ENCODE measurements at places on chromosomes 6 and 20.
A peak's percentile ranks its signal among the peaks of the same experiment; 100 is the strongest.

- no peak for DNase-seq
These were observed 211.4 kb upstream of the ZFP64 start for GRCh38 chr20:52402950-52403349.

DNA sequence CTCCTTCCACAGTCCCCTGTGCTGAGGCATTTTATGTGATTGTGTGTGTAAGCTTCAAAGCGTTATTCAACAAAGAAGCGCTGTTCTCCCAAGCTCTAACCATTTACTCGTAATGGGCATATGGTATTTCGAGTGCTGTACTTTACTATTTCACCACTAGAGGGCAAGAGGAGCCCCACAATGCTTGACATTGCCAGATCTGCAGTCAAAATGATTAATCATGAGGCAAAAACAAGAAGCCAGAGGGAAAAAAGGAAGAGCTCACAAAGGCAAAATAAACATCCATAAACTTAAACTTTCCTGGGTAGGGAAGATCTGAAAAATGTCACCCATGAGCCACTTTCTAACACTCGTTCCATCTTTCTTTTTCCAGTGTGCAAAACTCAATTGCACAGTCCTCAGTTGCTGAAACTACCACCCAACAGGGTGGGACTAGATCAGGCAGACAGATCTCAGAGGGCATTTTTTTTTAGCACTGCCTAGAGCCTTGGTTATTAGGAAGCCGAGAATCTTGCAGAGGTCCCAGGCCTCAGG lies 215.0 kb upstream of the PLCB4 start:
- DNase-seq, result peak; percentile 77

- DNase-seq, result peak; percentile 82
These were observed 34.2 kb downstream of the DTNBP1 start for GRCh38 chr6:15628499-15629131.

GRCh38 chr20:59618131-59618530 lies 13.8 kb downstream of the PHACTR3 start:
- DNase-seq, result no peak

DNA sequence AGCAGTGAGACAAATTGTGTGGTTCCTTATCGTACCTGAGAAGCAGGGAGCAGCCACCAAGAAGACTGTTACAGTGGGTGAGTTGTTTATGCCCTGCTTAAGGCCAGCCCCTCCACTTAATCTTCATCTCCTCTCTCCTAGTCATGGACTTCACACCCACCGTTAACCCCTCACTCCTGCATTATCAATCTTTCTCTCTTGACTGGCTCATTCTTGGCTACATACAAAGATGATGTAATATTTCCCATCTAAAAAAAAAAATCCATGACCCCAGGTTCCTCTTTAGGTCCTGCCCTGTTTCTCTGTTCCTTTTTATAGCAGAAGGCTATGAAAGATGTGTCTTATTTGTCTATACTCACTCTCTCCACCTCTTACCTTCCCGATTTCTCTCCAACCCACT lies 72.4 kb downstream of the SHLD1 start:
- DNase-seq, result no peak

DNA sequence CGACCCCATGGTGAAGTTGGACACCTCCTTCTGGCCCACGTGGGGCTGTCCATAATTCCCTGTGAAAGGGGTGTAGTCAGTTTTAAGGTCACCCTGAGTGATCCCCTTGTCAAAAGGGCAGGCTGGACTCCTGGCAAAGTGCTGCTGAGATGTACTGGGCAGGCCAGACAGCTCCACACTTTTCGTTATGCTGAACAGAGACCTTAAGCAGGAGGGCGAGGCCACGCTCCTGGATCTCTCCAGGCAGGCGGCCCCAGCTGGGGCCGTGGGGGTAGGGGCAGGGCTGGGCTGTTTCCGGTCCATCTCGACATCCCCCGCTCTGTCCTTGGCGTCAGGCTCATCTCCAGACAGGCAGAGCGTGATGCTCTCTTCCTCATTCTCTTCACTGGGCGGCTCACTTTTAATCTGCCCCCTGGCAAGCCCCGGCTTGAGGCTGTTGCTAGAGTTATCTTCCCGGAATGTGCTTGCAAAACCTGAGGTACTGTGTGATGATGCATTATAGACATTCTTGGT lies 56.7 kb downstream of the GJA10 start:
- DNase-seq, result peak; percentile 36

DNA sequence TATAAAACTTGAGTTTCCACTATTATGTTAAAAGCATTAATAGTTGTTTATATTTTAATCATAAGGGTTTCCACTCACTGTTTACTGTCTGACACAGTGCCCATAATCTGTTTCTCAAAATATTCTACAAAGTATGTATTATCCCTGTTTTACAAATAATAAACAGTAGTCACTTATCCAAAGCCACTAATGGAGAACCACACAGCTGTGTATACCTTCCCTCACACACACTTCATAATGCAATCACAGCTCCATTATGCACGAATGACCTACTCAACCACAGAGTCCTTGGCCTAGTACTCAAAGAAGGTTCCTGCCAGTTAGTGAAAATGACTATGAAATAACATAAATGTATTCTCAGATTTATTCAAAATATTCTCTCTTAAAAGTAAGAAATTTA lies 103.1 kb downstream of the EPB41L2 start:
- DNase-seq, result no peak

DNA sequence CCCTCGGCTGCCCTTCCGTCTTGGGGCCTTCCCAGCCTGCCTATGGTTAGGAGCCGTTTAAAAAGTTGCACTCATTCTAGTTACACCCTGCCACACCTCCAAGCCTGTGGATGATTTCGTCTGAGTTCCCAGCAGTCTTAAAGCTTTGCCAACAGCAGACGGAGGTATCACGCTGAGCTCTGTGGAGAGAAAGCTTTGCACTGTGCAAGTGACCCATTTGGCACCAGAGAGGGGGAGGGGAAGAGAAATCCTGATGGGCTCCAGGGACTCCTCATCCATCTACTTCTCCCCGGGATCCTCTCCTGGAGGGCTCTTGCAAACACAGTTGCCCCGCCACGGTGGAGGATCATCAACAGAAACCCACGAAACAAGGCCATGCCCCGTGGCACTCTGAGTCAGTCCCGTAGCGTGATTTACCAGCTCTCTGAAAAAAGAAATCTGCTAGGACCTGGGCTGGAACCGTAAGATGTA lies 98.8 kb upstream of the CITED2 start:
- no peak for DNase-seq

GRCh38 chr20:14331646-14332045 lies 5.8 kb downstream of the FLRT3 start:
- no peak for DNase-seq

GRCh38 chr6:106145741-106146227 lies 59.6 kb downstream of the PRDM1 start:
- DNase-seq, result peak; percentile 18

GRCh38 chr20:53255102-53255710 lies 283.0 kb downstream of the TSHZ2 start:
- DNase-seq, result no peak

DNA sequence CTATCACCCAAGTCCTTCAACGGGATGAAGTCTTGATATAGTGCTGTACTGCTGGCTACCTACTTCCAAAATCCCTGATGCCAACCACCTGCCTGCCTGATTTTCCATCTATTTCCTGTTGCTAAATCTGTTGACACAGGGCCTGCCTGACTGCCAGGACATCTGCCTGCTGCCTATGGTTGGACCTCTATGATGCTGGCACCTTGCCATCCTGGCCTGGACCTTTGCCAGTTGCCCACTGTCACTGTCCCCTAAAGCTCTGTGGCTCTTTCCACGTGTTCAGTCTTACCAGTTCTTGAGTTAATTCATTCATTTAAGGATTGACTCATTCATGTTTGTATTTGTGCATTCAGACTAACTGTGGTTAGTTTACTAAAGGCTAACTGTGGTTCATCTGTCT lies 9.2 kb upstream of the RGS17 start:
- DNase-seq, result no peak

GRCh38 chr6:47698342-47698787 lies at the start of gene ADGRF4:
ADGRF4 (plus strand) TSS chr6:47698580; CDS start chr6:47707246, 8,666 bp downstream.
- DNase-seq, result peak; percentile 12

DNA sequence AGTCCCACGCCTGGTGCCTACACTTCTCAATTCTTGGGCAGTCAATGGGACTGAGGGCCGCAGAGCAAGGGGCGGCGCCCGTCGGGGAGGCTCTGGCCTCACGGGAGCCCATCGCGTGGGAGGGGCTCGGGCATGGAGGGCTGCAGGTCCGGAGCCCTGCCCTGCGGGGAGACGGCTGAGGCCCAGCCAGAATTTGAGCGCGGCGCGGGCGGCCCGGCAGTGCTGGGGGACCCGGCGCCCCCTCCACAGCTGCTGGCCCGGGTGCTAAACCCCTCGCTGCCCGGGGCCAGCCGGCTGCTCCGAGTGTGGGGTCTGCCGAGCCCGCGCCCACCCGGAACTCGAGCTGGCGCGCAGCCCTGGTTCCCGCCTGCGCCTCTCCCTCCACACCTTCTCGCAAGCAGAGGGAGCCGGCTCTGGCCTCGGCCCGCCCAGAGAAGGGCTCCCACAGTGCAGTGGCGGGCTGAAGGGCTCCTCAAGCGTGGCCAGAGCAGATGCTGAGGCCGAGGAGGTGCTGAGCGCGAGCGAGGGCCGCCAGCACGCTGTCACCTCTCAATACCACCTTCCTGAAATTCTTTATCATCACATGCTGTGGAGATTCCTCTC lies 58.5 kb downstream of the BAK1 start:
- DNase-seq, result no peak

GRCh38 chr6:112743323-112743722 lies 396.2 kb downstream of the RFPL4B start:
- peak; percentile 38 for DNase-seq

DNA sequence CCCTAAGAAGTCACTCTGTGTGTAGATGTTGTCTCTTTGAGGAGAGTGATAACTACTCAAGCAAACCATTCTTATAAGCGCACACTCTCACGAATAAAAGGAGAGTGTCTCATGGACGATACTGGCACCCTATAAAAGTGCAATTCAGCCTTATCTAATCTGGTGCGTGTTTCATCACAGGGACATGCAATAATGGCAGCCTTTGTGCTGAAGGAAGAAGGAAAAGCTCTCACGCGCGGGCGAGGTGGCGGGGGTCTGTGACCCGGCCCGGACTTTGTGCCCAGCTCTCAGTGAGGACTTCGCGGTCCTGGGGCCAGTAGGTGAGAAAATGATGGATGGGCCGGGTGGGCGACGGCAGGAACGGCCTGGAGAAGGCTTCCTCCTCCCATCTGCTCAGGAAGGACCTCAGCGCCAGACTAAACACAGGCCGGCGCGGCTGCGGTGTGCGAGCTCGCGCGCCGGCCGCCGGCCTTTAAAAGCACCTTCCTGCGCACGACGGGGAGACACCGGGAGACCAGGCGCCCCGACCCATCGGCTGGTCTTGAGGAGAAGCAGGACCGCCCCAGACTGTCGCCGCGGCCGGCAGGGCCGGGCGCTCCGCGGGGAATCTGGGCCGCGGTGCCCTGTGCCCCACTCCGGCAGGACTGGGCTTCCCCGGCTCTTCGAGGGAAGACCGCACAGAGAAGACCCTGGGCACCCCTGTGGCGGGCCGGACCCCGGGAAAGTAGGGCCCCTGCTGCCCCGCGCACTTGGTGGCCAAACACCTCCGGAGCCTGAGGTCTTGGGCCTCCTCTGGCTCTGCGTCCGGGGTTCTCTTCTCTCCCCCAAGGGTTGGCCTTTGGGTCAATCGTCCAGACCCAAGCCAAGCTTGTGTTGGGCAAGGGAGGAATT lies 8.3 kb upstream of the FOXC1 start:
- DNase-seq, result no peak

- DNase-seq, result no peak
These were observed 99.7 kb upstream of the HIVEP1 start for GRCh38 chr6:11912420-11912819.

- peak; percentile 90 for DNase-seq
These were observed 173.6 kb downstream of the MTFR2 start for GRCh38 chr6:136076496-136076895.

DNA sequence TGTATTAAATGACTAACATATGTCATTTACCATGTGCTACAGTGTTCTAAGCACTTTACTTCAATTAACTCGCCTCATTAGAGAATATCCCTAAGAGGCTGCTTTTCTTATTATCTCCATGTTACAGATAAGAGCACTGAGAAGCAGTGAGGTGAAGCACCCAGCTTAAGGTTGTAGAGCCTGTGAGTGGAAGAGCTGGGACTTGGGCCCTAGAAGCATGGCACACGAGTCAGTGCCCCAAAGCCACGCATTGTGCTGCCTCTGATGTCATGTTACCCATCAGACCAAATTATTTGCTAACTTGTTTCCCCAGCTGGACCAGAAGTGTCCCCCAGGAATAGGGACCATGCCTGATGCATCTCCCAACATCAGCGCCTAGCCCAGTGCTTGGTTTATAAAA lies 34.1 kb downstream of the POFUT1 start:
- DNase-seq, result no peak

DNA sequence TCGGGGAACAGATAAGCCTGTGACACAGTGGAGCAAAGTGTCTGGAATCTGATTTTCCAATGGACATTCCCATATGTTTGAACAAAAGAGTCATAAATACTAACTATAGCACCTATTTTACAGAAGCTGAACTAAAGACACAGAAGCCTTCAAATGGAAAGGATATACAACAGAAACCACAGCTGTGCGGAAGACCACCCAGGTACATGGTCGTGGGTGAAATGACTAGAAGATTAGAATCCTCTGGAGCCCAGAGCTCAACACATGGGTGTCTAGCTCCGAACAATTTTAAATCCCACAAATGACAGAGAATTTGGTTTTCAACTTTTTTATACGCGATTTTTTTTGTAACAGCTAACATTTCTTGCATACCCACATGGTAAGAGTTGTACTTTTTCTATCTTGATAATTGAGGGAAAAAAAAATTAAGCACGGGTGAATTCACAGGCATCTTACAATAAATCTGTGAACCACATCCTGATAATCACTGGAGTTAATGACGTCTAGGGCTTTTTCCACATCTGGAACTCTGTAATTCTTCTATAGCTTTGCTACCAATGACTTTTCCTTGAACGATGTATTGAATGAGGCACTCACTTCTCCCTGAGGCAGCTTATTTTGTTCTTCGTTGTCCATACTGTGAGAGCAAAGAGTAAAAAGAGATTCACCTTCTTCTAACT lies 271.1 kb upstream of the AGPAT4 start:
- peak; percentile 64 for DNase-seq

GRCh38 chr20:46928580-46929132 lies 34.0 kb downstream of the EYA2 start:
- DNase-seq, result peak; percentile 48

GRCh38 chr6:25312703-25313102 lies 33.5 kb downstream of the CARMIL1 start:
- peak; percentile 63 for DNase-seq

- DNase-seq, result no peak
These were observed 485.0 kb downstream of the MMUT start for GRCh38 chr6:48978016-48978415.

- DNase-seq, result no peak
These were observed 6.1 kb upstream of the C6orf58 start for GRCh38 chr6:127570739-127571389.

GRCh38 chr20:9306521-9306920 lies 207.9 kb upstream of the LAMP5 start:
- peak; percentile 89 for DNase-seq

- DNase-seq, result no peak
These were observed 619 bp upstream of the PDE7B start for GRCh38 chr6:135850882-135851281.

GRCh38 chr6:158758941-158759479 lies 60.2 kb downstream of the EZR start:
- no peak for DNase-seq

- no peak for DNase-seq
These were observed 181.1 kb downstream of the BCKDHB start for GRCh38 chr6:80287607-80288006.

All from fibroblast of upper back skin (primary cell).